D341Med (cell line): ENCODE measurements at places on chromosomes 5 and 9.
A peak's percentile ranks its signal among the peaks of the same experiment; 100 is the strongest.

DNA sequence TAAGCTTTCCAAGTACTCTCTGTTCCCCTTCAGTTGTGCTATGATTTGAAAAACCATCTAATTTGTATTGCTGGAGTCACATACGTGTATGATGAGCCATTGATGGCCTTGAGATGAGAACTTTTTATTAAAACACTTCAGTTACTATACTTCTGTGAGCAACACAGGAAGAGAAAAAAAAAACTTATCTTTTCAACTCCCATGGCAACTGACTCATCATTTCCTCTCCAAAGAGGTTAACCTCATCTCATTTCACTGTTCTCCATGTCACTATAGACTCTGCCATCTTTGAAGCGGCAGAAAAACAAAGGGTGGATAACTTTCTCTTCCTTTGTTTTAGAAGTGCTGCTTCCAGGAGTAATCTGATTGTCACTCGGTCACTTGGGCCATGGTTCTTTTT is 104.3 kb upstream of the PCSK1 start:
- DNase-seq: no peak

DNA sequence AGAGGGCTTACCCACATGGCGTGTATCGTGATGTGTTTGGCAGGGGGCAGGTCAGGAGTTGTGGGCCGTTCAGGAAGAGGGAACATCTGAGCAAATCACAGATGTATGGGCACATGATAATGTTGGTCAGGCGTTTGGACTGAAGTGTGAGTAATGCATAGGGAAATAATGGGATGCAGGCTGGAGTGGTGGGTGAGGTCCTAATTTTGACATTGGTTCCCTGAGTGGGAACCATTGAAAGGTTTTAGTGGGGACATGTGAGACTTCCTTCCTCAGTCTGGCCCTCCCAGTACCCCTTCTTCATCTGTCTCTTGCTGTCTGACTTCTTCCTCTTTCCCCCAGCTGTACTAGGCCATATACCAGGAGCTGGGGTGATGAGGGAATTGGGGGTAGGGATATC is 7.6 kb downstream of the OTULIN start:
- DNase-seq: no peak

DNA sequence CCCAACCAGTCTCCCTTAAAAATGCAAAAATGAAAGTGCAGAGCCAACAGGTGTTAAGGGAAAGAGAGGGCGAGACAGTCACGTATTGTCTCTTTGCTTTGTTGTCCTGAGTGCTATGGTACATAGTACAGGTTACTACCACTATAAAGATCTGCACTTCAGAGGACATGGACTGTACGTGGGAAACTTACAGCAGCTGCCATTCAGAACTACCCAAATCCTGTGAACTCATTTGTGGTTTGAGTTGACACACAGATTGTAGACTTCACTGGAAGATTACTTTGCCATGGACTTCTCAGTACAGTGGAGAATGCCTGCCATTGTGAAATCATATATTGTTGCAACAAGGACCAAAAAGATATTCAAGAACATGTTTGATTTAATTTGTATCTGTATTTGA is 34.8 kb downstream of the FBXO38 start:
- DNase-seq: no peak

GRCh38 chr5:175344331-175345195 is 99.4 kb downstream of the DRD1 start:
- no peak for DNase-seq

- DNase-seq: no peak
Measured at GRCh38 chr5:95927927-95928723, 33.5 kb downstream of the ELL2 start.

DNA sequence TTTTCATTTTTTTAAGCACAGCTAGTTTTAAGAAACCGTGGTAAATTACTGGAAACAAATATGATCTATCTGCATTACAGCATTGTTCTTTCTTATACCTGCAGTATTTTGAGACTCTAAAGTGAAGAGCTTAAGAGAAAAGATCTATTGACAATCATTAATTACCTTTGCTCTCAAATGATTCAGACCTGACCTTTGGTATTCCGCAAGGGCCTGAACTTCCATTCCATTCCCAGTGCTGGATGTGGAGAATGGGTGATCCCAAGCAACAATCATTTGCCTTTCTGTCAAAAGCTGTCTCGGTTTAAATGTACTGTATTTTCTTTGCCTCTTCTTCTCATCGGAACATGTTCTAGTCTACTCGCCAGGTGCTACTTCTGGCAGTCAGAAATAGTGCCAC is 18.9 kb downstream of the NREP start:
- no peak for DNase-seq

DNA sequence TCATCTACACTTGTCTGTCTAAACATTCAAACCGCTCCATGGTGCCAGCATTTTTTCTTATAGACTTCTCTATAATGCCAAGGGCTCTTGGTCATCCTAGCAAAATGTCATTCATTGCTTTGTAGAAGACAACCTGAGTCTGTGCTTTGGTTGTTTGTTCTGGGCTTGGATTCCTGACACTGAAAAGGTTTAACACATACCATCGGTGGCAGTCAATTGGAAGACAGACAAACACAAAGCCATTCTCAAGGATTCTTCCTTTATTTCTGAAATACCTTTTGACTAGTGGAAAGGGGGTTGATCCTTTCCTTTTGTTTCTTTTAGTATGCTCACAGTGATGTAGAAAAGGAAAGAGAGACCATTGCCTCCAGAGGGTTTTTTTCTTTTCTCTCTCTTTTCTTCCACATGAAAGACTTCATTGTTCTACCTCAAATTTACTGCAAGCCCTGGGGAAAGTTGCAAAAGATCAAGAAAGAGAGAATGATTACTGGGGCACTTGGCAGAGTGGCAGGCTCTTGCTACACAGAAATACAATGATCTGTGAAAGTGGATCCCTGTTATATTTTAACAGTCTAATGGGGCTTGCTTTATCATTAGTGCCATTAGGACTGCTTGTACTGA is 66.4 kb upstream of the TMC1 start:
- no peak for DNase-seq

- peak; percentile 57 for DNase-seq
Measured at GRCh38 chr9:124769549-124770358, 1.4 kb downstream of the NR6A1 start.

GRCh38 chr5:121285801-121286521 is 565.7 kb upstream of the FTMT start:
- no peak for DNase-seq

DNA sequence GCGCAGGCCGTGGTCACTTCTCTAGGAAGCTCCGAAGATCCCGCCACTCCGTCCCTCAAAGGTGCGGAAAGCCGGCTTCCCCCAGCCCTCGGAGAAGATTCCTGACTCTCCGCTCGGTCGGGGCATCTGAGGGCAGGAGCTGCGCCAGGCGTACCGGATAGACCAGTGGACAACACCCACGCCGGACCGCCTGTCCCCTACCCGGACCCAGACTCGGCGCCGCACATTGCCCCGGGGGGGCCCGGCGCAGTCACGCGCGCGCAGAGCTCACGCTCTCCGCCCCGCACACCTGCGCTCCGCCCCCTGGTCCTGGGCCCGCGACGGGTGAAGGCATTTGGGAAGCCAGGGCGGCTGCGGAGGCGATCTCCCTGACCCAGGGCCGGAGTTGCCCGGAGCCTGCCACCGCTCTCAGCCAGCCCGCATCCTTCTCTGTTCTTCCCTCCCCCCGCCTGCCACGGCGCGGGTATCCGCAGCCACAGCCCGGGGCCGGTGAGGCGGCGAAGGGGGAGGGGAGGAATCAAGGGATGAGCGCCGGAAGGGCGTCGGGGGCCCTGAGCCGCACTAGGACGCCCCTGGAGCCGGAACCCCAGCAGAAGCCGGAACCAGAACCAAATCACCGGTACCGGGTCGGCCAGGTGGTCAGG is 448 bp downstream of the RELL2 start:
- peak; percentile 77 for DNase-seq

GRCh38 chr9:78428640-78429039 is 131.7 kb downstream of the PSAT1 start:
- DNase-seq: no peak

- DNase-seq: no peak
Measured at GRCh38 chr5:179795049-179795862, 1.5 kb downstream of the LTC4S start.

- no peak for DNase-seq
Measured at GRCh38 chr9:84575705-84576104, 93.8 kb upstream of the NTRK2 start.

- DNase-seq: no peak
Measured at GRCh38 chr9:127388037-127388855, 8.7 kb upstream of the SLC2A8 start.

GRCh38 chr5:54905942-54906537 is 79.4 kb downstream of the ESM1 start:
- peak; percentile 48 for DNase-seq

DNA sequence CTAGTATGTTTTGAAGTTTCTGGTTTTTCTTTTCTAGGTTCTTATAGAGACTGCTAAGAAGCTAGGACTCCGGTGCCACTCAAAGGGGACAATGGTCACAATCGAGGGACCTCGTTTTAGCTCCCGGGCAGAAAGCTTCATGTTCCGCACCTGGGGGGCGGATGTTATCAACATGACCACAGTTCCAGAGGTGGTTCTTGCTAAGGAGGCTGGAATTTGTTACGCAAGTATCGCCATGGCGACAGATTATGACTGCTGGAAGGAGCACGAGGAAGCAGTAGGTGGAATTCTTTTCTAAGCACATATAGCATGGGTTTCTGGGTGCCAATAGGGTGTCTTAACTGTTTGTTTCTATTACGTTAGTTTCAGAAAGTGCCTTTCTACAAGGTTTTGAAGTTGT is 52.2 kb downstream of the MTAP start:
- no peak for DNase-seq

DNA sequence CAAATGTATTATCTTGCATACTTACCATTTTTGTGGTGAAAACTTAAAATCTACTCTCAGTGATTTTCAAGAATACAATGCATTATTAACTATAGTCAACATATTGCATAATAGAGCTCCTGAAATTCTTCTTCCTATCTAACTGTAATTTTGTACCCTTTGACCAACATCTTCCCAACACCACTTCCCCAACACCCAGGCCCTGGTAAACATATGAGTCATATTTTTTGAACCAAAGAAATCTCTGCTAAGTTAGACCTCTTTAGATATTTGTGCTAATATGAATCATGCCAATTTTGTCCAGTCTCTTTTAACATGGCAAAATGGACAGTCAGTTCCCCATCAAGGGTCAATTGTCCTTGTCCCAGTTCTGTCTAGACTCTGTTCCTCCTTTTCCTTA is 18.5 kb upstream of the RGS7BP start:
- DNase-seq: no peak

GRCh38 chr5:1052641-1053390 is 44.2 kb downstream of the NKD2 start:
- no peak for DNase-seq

DNA sequence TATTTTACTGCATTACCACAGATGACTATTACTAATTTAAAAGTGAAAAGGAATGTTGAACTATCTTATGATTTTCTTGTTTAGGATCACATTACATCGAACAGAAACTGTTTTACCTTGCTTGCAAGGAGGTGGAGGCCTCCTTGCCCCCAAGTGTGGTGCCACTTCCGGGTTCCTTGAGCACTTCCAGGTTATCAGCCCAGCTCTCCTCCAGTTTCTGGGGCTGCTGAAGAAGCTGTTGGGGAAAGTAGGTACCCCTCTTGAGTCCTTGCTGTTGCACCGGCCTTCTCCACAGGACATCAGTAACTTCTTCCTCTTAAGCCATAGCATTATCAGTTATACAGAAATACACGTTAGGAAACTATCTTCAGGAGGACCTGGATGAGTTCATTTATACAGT is 278.2 kb downstream of the DMRT2 start:
- no peak for DNase-seq
